ENCODE measurements at places on chromosomes 3 and 15. TPM values are rescaled to one million over a fixed set of nuclear protein-coding genes. Genes with fewer than 3 reads are reported as not detected.
A peak's percentile ranks its signal among the peaks of the same experiment; 100 is the strongest.

DNA sequence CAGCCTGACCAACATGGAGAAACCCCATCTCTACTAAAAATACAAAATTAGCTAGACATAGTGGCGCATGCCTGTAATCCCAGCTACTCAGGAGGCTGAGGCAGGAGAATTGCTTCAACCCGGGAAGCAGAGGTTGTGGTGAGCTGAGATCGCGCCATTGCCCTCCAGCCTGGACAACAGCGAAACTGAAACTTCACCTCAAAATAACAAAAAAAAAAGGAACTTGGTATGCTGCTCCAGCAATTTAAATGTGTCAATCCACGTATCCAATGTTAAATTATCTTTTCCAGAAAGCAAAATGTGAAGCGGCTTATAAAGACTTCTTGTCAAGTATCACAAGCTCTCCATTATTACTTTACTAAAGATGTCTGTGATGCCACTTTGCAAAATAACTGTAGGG, 9.9 kb upstream of the ARIH1 start:
- no peak for DNase-seq

- no peak for DNase-seq
These were observed 131.2 kb downstream of the RORA start for GRCh38 chr15:61097852-61098251.

Gene APOD
- 388 TPM for total RNA-seq

DNA sequence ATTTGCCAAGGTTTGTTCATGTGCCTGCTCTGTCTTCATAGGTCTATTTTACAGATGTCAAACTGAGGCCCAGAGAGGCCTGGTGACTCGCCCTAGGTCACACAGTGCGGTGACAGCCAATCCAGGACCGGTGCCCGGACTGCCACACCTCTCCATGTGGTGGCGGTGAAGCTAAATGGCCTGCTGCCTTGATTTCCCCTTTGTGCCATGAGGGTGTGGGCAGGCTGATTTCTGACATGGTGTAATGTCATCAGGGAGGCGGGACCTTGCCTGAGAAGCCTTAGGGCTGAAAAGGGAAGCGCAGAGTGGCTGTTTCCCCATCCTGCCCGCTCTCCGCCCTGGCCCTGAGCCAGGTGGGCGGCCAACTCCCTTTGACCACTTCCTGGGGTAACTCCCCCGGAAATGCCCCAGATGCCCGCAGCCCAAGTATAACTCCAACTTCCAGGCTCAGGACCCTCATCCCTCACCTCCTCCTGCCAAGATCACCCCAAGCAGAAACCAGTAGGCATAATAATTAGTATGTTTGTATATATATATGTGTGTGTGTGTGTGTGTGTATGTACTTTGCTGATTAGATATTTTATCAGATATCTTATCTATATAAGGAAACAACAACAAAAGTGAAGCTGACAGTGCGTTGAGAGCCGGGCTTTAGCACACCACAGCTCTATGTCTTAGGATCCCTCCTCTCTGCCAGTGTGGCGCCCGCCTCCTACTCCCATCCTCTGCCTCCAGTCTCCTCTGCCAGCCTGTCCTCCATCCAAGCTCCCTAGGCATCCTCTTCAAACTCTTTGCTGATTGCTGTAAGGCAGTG, 63.9 kb downstream of the IQSEC1 start:
- DNase-seq = peak; percentile 93

Gene ROPN1
- not detected for total RNA-seq

Gene KNG1
- total RNA-seq = not detected

Gene ACTRT3
- total RNA-seq = 2.4 TPM

Gene EXOG
- total RNA-seq = 12.3 TPM

DNA sequence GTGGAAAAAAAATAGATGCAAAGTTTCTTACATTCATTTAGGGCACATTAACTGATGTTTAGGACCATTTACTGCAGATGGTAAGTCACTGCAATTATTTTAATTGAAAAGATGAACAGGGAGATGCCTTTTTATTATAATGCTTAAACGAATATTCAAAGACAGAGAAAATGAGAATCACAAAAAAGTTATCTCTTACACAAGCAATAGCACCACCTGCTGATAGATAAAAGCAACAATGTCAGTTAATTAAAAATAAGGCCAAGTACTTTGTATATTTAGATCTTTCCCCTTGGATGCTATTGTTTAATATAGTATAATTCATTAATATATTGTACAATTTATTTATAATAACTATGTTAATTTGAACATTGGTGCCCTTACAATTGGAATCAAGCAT, 55.9 kb downstream of the IFT80 start:
- DNase-seq = no peak

Gene FBXO40
- total RNA-seq = 1.5 TPM

DNA sequence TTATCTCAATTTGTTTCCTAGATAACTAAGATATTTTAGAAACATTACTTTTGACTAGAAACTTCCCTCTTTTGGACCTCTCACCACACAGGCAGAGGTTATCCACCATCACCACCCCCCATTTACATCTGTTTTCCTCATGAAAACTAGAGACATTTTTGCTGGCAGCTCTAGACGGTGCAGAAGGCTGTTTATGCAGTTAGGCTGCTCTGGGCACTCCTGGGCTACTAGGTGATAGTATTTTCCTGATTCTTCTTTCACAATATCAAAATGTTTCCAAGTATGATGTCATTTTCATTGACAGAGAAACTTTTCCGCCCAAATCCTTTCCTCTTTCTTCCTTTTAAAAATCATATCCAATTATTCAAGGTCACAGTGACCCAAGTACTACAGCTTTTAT, 67.1 kb downstream of the PLOD2 start:
- DNase-seq = no peak

Gene TM4SF1
- 219 TPM for total RNA-seq

DNA sequence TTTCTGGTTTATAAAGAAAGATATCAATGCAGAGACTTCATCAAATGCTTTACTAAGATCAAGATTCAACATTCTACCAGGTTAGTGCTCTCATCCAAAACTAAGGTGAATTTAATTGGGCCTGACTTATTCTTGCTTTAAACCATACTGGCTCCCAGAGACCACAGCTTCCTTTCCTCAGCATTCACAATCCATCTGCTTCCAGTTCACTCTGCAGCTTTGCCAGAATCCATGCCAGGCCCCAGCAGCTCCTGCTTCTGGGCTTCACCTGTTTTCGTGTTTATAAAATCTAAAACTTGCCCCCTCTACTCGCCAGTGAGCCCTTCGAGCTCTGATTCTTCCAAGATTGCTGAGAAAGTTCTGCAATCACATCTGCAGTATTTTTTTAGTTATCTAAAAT, 2.3 kb downstream of the CPB1 start:
- DNase-seq = no peak

Gene CCR5
- 2.1 TPM for total RNA-seq

GRCh38 chr15:37252530-37252929, 152.2 kb upstream of the MEIS2 start:
- no peak for DNase-seq

GRCh38 chr3:16203031-16203430, 28.6 kb downstream of the GALNT15 start:
- DNase-seq = no peak

Gene SETMAR
- 25.8 TPM for total RNA-seq

Gene GOLGA6L7
- not detected for total RNA-seq

GRCh38 chr3:31533169-31534064, 692 bp downstream of the STT3B start:
- peak; percentile 87 for DNase-seq

Gene OR5K2
- total RNA-seq = not detected

Gene CCR9
- total RNA-seq = not detected

- DNase-seq = no peak
These were observed 341.7 kb upstream of the UBE2E2 start for GRCh38 chr3:22861426-22861825.

Gene NANOGP8
- total RNA-seq = not detected

DNA sequence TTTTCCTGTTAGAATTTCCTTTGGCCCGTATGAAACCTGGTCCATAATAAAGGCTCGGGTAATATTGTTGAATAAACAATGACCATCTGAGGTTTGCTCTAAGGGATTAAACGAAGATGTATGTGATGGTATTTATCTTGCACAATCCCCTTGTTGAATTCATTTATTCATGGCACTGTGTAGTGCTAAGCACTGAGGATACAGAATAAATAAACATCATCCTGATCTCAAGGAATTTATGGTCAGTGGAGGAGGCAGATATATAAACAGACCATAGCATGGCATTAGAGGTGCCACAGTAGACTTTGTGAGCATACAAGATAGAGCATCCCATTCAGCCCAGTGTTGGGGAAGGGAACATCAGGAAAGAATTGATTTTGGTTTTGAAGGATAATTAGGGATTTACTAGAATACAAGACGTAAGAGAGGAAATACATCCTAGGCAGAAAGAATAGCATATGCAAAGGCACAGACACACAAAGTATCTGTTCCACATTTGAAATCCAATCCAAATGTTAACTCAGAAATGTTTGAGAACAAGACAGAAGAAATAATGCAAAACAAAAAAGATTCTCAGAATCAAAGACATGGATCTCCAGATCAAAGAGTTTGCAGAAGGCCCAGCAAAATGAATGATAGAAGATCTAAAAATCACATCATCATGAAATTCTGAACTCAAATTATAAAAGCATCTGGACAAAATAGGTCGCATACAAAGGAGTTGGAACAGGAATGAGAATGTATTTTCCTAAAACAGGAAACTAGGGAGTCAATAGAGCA, 5.4 kb upstream of the IGF2BP2 start:
- DNase-seq = no peak

DNA sequence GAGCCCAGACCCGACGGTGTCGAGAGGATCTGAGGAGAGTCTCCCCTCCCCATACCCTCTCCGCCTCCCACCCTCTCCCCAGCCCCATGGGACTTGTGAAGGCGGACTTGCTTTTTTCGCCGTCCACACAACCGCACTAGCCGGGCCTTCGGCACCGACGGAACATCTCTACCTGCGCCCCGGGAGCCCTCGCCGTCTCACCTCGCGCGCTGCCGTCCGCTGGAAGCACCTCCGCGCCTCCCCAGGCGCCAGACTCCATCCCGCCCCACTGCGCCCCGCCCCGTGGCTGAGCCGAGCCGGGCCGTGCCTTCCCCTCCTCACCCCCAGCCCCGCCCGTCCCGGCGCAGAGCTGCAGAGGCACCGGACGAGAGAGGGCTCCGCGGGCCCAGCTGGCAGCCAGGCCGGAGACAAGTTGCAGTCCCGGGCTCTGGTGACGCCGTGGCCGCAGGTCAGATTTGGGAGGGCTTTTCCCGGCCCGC, at the start of the genes DUOX1 and DUOXA1:
Gene DUOX1, plus strand, starts transcription at position 344 of the 479 bp plus-strand sequence. CDS start 1,973 bp downstream, outside the sequence.
Gene DUOXA1, minus strand, starts transcription at position 229 of the 479 bp plus-strand sequence. CDS start 6,865 bp downstream, outside the sequence.
- DNase-seq = peak; percentile 87

DNA sequence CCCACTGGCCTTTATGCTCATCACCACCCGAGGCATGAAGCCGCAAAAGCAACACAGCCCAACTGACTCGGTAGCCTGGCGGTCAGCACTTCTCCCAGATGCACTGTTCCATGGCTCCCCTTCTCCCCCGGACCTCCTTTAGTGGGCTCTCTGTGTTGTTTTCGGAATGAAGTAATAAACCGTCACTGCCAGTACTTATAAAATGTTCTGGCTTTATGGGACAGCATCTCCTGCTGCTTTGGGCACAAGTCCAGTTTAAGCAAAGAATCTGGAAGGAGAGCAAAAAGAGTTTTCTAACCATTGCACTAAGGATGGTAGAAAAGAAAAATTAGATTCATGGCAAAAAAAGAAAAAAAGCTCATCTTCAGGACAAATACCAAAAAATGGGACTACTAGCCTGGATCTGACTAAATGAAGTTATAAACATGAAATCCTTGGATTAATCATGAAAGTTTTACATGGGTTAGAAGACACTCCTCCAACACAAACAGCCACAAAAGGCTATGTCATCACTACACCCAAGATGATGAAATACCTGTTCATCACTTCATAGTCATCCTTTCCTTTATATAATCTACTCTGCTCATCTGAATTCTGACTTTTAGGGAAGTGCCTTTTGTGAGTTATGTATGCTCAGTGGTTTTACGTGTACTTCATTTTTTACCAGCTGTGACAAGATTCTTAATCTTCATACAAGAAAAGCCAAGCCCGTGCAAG, 89.5 kb upstream of the UBE2E2 start:
- no peak for DNase-seq

- DNase-seq = peak; percentile 99
These were observed at the start of gene ARID3B for GRCh38 chr15:74540761-74541493. Gene ARID3B, plus strand, starts transcription at chr15:74541220. Its CDS starts 2,717 bp downstream, at chr15:74543937.

Gene GNL3
- 46.1 TPM for total RNA-seq

DNA sequence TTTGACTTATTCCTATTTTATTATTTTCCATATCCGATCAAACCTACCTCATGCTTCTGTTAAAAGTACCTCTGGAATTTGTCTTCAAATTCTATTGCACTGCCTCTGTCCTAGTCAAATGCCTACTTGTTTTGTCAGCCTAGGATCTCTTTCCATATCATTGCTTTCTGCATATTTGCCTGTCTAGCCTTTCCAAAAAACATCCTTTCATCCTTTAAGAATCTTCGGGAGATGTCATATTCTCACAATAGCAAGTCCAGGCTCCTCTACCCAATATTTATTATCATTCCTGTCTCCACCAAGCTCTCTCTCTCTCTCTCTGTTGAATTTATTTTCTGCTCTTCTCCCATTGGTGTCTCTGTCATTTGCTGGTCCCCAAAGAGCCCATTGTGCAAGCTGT, 80.1 kb downstream of the LRRC28 start:
- DNase-seq = no peak

Gene LMAN1L
- not detected for total RNA-seq

DNA sequence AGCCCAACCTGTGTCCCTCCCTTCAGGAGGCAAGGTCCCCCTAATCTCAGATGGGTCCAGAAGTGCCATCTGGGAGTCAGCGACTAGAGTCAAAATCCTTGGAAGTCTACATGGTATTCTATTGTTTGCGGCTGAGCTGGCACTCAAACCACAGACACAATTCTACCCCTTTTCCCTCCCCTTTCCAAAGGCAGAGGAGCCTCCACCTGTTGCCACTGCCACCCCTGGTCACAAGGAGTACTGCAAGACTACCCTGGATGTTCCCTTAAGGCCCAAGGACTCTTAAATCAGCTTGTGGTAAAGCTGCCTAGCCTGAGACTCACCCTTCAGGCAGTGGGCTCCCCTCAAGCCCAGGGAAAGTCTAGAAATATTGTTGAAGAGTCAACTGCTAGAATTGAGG, 4.3 kb upstream of the OR5H6 start:
- no peak for DNase-seq

Gene NBEAL2
- 26.0 TPM for total RNA-seq

DNA sequence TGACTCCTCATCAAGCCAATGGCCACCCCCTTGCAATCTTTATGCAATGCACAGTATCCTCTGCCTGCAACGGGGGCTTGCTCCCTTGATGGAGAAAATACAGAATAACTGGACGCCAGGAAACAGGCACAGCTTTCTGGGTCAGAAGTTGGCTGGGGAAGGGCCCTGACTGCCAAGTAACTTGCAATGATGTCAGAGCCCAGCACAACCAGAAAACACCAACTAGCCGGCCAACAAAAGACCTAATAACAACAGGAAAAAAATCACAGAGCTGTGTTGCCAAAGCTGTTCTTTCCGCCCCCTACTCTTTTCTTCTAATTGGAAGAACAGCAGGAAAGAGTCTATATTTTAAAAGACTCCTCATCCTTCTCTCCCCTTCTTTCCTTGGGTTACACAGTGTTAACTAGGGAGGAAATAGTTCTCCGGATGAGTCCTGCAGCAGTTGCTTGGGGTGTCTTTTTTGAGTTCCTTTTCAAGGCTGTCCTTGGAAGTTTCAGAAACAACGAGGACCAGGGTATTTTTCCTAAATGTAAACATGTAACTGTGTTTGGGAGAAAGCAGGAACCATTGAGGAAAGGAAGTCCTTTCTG, 1.4 kb upstream of the SEMA6D start:
- DNase-seq = no peak

Gene XCR1
- 0.14 TPM for total RNA-seq

Gene TMEM212
- total RNA-seq = not detected

- DNase-seq = no peak
These were observed 16.8 kb upstream of the CRBN start for GRCh38 chr3:3196148-3196861.

Gene ITIH1
- total RNA-seq = 2.6 TPM
